ENCODE measurements at places on chromosomes 4 and X.

DNA sequence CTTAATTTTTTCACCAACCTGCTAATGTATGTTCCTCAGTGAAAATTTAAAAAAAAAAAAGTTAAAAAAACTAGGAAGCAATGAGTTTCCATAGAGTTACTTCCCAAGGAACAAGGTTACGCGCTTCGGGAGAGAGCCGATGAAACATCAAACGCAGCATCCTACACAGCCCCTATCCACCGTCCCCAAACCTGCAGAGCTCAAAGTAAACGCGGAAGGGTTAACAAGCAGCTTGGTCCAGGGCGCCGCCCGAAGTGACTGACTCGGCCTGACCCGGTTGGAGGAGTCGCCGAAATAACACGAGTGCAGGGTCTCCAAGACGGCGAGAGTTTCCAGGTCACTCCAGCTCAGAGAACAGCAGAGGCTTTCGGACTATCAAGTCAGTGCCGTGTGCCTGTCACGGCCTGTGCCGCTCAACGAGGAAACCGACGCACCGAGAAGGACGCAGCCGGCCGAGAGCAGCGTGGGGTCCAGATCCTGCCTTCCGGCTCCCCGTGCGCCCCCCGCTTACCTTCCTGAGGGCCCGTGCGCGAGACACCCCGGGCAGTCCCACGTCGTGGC lies 512 bp downstream of the NOP14 start:
- DNase-seq = no peak

DNA sequence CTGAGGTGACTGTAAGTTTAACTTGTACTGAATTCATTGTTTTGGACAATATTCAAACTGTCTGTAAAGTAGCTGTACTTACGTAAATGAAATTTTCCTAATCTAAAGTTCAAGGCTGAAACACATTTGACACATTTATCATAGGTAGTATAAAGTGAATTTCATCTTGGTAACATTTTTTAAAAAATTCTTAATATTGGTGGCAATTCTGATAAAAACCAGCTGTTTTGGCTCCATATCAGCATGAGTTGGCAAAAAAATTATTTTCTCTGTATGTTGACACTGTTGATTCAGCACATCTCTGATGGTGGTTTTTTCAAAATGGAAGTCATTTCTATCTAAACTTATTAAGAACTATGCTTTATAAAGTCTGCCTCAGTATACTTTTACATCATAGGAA lies 30.9 kb downstream of the CXorf58 start:
- DNase-seq = no peak

- DNase-seq = no peak
Measured at GRCh38 chr4:158630893-158631292, 40.8 kb downstream of the C4orf46 start.

DNA sequence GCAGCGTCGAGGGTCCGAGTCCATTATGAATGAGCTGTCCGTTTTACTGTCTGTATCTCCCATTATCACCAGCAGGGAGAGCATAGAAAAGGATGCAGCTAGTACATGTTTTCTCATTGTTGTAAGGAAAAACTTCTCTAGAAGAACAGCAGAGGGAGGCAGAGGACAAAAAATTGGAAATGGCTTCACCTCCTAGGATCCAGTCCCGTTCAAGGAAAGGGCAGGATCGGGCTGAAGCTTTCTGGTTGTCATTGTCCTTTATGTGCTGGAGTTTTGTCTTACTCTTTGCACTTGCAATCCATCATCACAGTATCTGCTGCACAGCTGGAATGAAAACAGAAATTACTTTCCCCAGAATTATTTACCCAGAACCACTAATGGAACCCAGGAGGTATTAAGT lies 14.7 kb downstream of the NDP start:
- no peak for DNase-seq

- DNase-seq = no peak
Measured at GRCh38 chr4:154416190-154416547, 75.4 kb downstream of the DCHS2 start.

GRCh38 chrX:150365990-150366911 lies 3.1 kb downstream of the MAMLD1 start:
- no peak for DNase-seq
